ENCODE measurements at places on chromosomes 6 and 20. TPM values are rescaled to one million over a fixed set of nuclear protein-coding genes. Genes with fewer than 3 reads are reported as not detected.

GRCh38 chr20:558117-558516 lies 14.5 kb upstream of the CSNK2A1 start:
- DNase-seq = no peak

The CCN2 gene
- total RNA-seq = 230 TPM

The TFEB gene
- 34.6 TPM for total RNA-seq

DNA sequence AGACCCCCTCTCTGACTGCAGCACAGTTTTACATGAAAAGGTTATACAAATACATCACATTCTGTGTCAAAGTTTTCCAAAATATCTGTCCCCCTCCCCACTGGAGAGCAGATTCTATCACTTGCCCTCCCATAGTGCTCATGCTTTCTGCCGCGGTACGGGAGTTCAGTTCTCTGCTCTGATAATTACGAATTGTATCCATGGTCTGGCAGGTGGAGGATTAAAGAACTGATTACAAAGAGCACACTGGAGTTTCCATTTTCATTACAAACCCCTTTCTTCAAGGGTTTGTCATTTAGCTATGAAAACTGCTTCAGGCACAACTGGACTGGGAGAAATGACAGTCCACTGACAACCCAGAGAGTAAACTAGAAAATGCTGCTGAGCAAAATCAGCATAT lies 166.0 kb downstream of the PDSS2 start:
- no peak for DNase-seq

GRCh38 chr6:45741437-45742171 lies 274.1 kb downstream of the CLIC5 start:
- DNase-seq = no peak
